ENCODE measurements at places on chromosomes 7 and 10.

- DNase-seq, result no peak
Measured at GRCh38 chr10:45008524-45009161, 7.9 kb downstream of the ZNF22 start.

GRCh38 chr7:72283309-72283708 is 128.8 kb downstream of the CALN1 start:
- DNase-seq, result no peak

GRCh38 chr7:116493449-116493848 is 6.1 kb upstream of the CAV2 start:
- no peak for DNase-seq

DNA sequence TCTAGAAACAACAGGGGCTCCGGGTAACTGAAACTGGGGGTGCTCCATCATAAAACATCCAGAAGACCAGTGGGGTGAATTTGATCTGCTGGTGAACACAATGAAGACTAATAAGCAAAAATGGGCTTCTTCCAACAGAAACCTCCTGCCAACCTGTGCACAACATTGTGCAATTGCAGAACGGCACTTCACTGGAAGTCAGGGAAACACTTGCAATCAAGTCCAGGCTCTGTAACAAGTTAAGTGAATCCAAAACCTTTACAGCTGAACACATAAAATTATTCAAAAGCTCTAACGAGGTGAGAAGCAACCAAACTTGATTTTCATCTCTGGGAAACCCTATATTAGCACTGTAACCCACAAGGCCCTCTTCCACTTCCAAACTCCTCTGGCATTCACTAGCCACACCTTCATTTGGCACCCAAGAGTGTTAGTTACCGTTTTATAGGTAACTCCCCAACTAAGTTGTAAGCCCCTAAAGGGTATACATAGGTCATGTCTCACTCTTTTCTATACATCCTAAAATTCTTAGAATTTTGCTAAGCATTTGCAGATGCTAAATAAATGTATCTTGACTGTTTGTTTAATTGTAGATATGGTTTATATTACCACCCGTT is 22.0 kb downstream of the IMMP2L start:
- no peak for DNase-seq

All from right forelimb (tissue), 1 donor.